SW 1271 (cell line): ENCODE measurements at places on chromosomes 2 and 18.

DNA sequence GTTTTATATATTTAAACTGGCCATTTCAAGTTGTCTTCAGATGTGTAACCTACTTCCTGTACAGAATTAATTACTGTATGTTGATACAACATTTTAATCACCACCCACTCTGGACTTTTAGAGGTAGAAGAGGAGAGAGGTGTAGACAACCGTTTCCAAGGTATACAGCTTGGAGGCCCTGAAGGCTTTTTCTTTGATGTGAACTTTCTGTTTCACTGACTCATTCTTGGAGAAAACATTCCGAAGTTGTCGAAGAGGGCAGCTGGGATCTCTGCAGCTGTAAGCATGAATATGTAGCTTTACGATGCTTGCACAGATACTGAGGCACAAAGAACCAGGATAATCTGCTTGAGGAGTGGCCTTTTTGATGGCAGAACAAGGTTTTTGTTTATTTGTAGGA, 137.0 kb downstream of the NCKAP5 start:
- no peak for DNase-seq

GRCh38 chr2:173858291-173858731, 106.9 kb downstream of the SP3 start:
- no peak for DNase-seq

GRCh38 chr2:180442860-180443644, 436.0 kb upstream of the CWC22 start:
- no peak for DNase-seq

DNA sequence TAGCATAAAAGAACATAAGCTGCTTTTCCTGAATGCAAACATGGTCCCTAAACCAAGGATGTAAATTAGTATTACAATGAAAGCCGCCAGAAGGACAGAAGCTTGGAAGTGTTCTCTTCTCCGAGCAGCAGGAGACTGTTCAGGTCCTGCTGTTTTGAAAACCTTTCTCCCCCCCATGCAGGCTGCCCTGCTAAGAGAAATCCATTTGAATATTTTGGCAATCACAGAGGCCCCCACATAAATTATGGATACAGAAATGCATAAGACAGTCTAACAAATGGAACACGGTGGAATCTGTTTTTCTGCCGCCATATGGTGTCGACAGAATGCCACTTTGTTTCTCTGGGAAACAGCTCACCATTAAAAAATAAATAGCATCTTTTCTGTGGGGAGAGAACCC, 600.4 kb upstream of the KLHL29 start:
- DNase-seq, result no peak

GRCh38 chr2:195318440-195319111, 338.4 kb upstream of the SLC39A10 start:
- peak; percentile 36 for DNase-seq

DNA sequence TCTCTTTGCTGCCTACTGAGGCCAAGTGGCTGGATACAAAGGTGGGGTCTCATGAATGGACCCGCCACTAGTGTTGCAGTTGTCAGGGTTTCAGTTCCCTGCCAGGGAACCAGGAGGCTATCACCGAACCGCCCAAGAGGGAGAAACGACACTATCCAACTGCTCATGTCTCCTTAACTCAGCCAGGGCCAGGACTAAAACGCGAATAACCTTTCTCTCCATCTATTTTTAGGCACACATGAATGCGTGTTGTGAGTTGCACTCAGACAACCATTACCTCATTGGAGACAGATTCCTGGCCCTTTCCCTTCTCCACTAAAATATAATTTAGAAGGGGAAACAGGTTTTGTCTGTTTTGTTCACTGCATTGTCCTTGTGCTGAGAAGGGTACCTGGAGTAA, 559.5 kb downstream of the SOCS6 start:
- DNase-seq, result no peak

DNA sequence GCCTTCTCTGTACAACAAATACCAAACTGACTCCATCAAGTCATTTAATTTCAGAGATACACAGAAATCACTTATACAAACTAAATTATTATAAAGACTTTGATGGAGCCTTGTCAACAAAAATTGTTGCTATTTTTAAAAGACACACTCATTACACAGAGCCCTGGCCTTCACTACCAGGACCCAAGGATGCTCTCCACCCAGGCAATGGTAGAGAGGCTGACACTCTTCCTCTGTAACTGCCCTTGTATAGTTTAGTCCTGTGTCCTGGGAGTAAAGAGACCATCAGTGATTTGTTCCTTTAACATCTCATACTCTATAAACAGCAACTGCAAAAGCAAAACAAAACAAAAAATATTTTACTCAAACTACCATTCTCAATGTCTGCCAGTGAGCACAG, 173.5 kb downstream of the TCF4 start:
- DNase-seq, result no peak

DNA sequence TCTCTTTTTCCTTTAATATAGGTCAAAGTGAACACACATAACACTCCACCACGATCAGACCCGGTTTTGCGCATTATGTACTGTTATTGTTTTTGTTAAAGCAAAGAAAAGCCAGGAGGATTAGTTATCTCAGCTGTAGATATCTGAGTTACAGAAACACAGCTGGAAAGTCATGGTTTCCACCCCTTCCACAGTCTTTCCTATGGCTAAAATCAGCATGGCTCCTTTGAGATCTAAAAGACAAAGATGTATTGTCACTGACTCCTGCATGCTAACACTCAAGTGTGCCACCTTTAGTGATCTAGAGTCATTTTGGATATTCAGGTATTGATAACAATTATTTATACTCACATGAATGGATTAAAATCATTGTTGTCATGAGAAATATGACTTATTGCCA, 260.0 kb downstream of the FIGN start:
- DNase-seq, result no peak

DNA sequence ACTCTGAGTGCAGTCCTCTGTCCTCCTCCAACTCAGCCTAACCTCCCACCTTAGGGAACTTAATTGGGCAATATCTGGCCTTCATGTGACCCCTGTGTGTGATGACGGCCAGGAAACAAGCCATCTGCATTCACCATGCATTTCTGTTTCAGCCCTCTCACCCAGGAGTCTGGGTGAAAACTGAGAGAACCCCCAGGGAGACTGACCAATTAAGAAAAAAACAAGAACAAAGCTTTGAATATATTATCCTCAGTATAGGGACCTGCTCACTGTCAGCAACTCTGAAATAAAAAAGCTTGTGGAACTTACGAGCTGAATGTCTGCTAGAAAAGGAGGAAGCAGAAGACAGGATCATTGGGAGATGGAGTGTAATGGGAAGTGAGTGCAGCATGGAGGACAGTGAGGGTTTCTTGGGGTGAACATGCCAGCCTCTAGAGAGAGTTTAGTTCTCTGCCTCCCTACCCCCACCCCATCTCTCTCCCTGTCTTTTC, 9.5 kb downstream of the MAPRE2 start:
- no peak for DNase-seq

DNA sequence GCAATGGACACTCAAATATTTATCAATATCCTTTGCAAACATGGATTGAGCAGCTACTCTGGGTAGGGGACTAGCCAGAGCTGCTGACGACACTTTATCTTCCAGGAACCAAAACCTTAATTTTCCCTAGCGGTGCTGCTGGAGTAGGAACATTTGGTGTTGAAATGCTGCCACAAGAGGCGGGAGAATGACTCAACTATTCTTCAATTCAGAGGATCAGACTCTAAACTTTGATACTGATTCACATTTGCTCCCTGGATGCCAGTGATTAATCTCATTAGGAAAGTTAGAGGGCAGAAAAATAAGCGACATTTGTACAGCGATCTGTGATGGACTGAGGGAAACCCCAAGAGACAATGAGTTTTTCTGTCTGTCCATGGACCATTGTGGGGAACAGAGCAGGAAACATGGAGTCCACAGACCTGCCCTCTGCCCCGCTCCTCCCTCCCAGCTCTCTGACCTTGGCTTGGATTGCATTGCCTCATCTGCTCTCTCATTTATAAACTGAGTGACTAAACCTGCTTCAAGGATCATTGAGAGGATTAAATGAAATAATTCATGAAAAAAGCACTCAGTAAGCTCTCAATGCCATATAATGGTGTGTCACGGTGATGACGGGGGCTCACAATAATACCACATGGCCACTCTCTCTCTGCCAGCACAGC, 12.6 kb upstream of the EPB41L3 start:
- no peak for DNase-seq

DNA sequence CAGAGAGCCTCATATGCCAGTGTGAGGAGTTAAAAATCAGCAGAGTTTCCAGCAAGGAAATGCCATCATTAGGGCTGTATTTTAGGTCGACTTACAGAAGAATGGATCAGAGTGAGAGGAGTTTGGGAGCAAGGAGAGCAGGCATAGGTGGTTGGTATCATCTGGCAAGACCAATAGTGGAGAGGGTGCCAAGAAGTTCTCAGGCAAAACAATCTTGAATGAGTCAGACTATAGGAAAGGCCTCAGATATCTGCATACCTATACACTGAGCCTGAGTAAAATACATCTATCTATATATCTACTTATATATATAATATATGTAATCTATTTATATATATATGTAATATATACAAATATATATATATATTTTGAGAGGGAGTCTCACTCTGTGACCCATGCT, 57.3 kb downstream of the TMEFF2 start:
- DNase-seq, result no peak

DNA sequence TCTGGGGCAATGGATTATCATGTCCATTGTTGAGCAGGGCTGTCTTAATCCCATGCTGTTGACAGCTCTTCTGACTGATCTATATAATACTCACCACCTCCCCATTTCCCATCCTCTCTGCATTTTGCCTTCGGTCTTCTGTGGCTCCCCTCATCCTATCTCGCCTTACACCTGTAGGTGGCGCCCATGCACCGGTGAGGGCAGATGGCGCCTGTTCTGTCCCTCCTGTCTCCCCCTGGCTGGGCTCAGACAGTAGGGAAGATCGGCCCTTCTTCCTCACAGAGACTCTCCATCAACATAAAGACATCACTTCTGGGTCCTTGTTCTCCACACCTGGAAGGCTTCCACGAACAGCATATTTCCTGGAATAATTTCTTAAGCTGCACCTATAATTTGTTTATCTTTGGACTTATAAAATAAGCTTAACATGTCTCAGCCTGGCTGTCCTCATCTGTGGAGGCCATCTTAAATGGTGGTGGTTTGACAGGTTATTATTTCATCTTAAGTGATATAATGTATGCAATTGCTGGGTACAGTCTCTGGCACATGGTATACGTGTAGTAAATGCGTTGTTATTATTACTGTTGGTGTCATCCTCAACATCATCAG, 10.9 kb upstream of the CDH20 start:
- peak; percentile 38 for DNase-seq

- DNase-seq, result no peak
Measured at GRCh38 chr2:95007031-95007609, 18.4 kb upstream of the MAL start.

GRCh38 chr2:63486861-63487290, 101.4 kb downstream of the WDPCP start:
- no peak for DNase-seq

- DNase-seq, result no peak
Measured at GRCh38 chr2:118290411-118291250, 202.4 kb downstream of the INSIG2 start.

- peak; percentile 12 for DNase-seq
Measured at GRCh38 chr2:37323781-37324535, 675 bp downstream of the PRKD3 start.

- no peak for DNase-seq
Measured at GRCh38 chr2:121015971-121016485, 269.0 kb downstream of the TFCP2L1 start.

GRCh38 chr2:42809819-42810120, 17.4 kb upstream of the HAAO start:
- peak; percentile 83 for DNase-seq

DNA sequence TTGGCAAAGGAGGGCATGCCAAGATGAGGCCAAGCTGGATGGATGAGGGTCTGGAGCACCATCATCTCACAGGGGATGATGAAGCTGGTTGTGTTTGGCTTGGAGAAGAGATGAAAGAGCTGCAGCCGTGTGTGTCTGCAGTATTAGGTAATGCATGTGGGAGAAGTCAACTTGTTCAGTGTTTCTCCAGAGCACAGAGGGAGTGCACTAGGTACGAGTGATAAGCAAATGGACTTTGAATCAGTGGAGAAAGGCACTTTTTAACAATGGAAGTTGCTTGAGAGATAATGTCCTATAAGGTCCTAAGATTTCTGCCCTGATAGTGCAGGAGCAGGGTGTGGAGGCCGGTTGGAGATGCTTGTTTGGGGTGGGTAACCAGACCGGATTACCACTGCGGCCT, 36.0 kb downstream of the SLC14A2 start:
- DNase-seq, result no peak

DNA sequence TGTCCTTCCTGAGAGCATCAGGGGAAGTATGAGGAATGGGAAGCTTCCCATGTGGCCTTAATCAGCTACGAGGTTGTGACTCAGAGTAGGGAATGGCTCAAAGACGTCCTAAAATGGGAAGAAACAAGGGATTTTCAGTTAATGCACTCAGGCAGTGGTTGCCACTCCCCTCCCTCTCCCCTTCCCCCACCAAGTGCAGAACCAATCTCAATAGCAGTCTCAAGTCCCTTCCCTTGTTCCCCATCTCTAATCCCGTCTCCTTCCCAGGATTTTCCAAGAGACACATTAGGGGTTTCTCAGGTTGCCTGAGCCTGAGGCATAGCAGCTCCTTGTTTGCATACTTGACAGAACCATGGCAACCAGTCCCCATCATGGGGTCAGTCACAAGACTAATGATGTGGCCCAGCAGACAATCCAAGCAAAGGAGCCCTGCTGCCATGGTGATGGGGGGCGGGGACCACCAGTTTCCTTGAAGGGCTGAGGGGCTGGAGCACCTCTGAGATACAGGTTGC, 18.2 kb upstream of the RESP18 start:
- no peak for DNase-seq

DNA sequence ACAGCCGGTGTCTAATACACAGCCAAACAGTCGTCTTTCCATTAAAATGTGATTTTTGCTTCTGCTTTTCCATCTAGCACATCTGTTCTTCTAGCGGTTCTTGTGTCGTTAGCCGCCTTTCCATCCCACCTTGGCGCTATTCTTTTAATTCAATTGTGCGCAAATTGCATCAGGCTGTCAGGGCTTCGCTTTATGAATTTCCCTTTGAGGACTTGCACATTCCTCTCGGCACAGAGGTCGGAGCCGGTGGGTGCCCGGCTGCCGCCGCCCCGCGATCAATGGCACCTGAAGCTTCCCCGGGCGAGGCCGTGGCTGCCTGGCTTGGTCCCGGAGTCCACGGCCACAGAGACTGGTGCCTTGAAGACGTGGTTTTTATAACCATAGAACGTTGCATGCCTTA, 33.9 kb upstream of the TSPYL6 start:
- no peak for DNase-seq

DNA sequence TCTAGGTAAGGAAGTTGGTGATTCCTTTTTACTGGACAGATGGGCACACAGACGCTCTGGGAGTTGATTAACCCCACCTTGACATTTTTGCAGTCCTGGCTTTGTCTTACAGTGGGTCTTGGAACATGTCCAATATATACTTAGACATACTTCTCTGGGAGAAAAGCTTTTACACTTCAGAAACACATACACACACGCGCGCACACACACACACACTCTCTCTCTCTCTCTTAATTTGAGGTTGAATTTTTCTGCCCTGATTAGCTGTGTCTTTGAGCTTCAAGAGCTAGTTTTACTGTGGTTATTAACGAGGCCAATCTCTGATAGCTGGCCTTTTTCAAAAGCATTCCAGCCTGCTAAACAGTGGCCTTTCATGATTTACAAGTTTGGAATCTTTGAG, 215.0 kb downstream of the MYCN start:
- no peak for DNase-seq

GRCh38 chr2:12073217-12073852, 326.9 kb downstream of the LPIN1 start:
- no peak for DNase-seq
